M059J (cell line): ENCODE measurements at places on chromosomes 3 and 15.

GRCh38 chr3:16728770-16729745, 123.8 kb upstream of the DAZL start:
- peak; percentile 70 for DNase-seq

GRCh38 chr15:41401904-41402267, 410 bp downstream of the NDUFAF1 start:
- DNase-seq = no peak

DNA sequence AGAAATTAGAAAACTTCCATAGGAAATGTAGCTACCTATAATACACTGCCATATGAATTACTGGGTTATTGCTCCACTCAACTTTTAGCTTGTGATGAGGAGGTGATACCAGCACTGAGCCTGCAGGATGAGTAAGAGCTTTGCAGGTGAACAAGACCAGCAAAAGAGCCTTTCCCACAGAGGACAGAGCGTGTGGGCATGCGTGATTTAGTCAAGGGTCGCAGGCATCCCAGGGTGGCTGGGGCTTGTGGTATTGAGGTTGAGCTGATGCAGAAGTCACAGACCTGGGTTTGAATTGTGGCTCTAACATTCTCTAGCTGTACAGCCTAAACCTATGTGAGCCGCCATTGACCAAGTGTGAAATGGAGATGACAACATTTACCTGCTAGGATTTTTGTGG, 5.6 kb downstream of the NRROS start:
- no peak for DNase-seq

DNA sequence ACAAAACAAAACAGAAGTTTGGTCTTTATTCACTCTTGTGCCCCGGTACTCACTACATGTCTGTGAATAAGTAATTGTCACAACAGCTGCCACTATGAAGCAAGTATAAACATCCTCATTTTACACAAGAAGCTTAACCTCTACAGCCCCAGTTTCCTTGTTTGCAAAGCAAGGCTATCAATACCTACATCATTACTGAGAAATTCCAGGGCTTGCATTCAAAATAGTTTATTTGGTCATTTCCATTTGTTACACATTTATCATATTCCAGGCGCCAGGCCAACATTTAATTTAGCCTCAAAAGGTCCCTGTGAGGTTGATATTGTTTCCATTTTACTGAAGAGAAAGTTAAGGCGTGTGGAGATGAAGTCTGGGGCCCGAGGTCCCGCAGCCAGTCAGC, 161.4 kb upstream of the LRTM1 start:
- peak; percentile 13 for DNase-seq

DNA sequence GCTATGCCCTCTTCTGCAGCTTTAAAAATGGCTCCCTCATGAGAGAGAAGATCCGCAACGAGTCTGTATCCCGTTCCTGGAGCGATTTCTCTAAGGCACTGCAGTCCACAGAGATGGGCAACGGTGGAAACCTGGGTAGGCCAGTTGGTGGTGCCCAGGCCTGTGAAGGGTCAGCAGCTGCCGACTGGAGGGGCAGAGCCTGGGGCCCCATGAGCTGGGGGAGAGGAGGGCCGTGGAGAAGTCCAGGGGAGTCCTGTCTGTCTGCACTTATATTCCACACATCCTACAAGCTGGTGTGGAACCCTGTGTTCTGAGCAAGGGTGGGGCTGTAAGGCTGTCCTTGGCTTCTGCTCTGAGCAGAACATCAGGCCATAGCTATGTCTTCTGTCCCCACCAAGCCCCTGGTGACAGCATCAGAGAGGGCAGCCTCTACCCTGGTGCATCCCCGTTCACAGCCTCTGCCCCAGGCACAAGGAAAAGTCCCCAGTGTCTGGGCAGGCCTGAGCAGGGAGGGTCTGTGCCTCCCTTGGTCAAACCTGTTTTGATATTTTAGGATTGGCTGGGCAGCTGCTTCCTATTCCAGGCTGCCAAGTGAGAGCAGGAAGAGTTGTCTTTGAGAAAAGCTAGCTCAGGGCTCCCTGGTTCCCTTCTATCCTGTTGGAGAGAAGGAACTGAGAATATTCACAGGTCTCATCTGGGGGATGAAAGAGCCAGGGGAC, 29.7 kb downstream of the XYLB start:
- no peak for DNase-seq

DNA sequence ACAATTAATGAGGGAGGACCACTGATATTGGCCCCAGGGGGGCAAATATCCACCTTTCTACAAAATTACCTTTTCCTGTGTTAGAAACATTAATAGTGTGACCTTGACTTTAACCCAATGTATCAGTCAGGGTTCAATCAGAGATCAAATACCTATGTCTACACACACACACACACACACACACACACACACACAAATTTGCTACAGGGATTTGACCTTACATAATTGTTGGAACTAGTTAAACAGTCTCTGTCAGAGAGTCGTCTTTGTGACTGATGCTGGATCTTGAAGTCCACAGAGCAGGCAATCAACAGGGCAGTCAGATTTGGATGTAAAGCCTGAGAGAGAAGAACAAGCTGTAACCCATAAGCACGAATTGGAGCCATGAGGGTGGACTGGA, 32.5 kb downstream of the TM4SF4 start:
- DNase-seq = peak; percentile 44

DNA sequence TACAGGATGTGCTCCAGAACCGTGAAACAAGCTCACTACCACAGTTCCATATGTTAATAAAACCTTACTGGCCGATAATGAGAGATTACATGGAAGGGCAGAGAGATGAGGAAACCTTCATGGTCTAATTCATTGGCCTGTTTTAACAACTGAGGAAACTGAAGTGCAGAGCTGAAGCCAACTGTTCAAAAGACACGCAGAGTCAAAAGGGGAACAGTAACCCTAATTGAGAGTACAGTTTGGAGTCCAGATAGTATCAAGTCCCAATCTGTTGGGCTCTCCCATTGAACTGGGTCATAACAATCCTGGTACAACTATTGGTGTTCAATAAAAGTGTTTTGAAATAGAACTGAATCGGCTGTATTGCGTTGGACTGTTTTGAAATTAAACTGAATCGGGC, 69.6 kb downstream of the SLC12A8 start:
- no peak for DNase-seq

DNA sequence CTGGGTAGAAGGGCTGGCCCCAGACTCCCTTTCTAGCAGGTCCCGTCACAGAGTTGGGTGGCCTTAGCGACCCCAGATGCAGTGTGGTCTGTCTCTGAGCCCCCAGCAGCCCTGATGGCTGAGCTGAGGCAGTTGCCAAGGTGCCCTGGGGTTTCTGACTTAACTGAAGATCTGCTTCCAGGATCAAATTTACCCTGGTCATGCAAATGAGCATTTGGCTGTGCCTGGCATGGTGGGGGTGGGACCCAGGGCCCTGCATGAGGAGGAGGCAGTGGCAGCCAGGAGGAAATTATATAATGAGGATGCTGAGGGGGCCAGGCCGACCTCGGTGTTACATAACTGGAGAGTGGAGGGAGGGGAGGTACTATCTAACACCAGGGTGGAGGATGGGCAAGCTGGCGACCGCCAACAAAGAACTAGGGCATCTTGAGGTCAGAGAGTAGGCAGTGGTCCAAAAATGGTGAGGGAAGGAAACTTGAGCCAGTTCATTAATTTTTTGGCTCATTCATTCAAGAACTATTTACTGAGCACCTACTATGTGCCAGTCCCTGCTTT, 16.4 kb downstream of the PLEKHO2 start:
- no peak for DNase-seq

- peak; percentile 15 for DNase-seq
Measured at GRCh38 chr3:173529062-173529711, 131.6 kb downstream of the NLGN1 start.

- DNase-seq = no peak
Measured at GRCh38 chr15:63408524-63408923, 26.9 kb upstream of the CA12 start.

- peak; percentile 41 for DNase-seq
Measured at GRCh38 chr3:128426128-128426921, 40.4 kb downstream of the DNAJB8 start.

DNA sequence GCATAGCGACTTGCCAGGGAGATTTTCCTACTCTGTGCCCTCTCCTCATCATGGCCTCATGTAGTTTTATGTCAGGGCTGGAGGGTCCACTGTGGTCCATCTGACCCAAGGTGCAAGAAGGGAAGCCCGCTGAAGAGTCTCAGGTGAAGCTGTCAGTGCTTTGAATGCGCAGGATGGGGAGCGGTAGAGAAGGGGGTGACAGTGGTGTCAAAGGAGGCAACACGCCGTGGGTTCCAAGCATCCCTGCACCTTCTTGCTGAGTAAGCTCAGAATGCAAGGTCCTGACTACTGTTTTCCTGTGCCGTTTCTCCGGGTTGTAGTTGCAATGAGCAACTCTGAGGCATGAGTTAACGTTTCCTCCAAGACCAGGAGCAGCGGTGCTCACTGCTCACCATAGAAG, 44.9 kb upstream of the RAB6B start:
- DNase-seq = no peak

- no peak for DNase-seq
Measured at GRCh38 chr3:108239082-108239481, 16.9 kb upstream of the IFT57 start.

DNA sequence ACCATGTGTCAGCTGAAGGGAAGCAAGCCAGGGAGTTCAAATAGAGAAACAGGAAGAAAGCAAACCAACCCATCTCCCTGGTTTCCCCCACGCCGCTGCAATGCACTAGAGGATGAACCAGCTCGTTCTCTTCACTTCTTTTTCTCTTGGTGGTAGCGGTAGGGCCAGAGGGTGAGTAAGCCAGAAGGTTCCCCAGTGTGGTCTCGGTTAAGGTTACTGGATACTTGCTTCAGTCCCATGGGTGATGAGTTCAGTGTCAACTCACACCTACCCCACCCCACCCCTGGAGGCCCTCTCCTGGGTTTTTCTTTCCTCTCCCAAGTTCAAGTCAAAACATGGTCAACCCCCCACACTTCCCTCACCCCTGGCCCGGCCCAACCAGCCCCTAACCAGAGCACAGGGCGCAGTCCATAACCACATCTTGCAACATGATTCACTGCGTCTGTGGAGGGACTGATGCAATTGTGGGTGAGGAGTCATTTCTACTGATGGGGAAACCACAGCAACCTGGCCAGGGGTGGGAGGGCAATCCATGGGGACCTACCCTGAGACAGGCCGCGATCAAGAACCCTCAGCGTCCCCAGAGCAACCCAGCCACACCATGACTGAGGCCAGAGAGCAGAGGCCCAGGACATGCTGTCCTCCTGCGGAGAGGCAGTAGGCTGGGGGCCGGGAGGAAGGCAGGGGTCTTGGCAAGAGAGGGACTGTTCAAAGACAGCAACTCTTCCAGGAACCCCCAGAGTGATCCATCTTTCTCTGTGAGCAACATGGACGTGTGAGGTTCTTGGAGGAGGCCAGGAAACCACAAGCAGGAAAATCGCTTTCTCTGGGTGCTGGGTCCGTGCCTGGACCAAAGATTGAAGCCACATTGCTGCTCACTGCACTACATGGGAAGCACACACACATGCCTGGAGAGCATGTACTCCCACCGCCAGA, 276.6 kb downstream of the UACA start:
- peak; percentile 94 for DNase-seq

DNA sequence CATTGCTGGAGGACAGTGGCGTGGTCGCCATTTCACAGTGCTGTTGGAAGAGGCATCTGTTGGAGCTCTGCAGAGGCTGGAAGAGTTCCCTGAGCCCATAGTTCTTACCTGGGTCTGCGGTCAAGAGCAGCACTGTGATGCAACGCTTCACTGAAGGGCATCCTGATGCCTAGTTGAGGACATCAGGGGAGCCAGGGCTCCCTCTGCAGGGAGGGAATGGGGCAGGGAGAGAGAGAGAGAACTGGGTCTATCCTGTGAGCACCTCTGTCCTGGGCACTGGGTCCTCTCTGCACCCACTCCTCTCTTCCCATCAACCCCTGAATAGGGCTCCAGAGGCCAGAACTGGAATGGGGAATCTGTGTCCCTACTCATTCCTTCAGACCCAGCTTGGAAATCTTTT, 23.9 kb upstream of the MOBP start:
- DNase-seq = no peak

GRCh38 chr3:36011791-36012190, 368.5 kb upstream of the STAC start:
- no peak for DNase-seq

- DNase-seq = no peak
Measured at GRCh38 chr3:126944089-126944965, 38.6 kb upstream of the PLXNA1 start.

DNA sequence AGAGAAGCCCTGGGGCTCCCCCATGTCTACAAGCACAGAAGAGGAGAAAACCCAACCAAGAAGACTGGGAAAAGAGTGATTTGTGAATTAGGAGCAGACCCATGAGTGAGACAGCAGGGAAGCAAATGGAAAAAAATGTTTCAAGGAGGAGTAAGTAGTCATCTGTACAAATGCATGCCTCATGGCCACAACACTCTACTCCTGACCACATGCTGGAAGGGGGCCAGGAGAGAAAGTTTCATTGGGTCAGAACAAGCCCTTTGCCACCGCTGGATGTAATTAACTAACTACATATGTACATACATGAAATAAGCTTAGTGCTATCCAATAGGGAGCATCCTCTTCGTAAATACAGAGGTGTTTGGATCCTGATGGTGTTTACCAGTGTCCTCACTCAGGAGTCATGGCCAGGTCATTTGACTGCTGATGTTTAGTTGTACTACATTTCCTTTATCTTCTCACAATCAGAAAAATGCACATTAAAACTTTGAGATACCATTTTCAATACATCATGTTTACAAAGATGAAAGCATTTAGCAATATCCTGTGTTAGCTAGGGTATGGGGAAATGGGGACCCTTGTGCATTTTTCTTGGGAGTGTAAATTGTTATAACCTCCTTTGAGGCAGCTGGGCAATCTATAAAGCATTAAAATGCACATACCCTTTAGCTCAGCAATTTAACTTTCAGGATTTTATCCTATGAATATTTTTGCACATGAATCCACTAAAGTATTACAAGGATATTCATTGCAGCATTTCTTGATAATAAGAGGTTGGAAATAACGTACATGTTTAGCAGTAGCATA, 27.1 kb downstream of the CLRN1 start:
- peak; percentile 73 for DNase-seq

DNA sequence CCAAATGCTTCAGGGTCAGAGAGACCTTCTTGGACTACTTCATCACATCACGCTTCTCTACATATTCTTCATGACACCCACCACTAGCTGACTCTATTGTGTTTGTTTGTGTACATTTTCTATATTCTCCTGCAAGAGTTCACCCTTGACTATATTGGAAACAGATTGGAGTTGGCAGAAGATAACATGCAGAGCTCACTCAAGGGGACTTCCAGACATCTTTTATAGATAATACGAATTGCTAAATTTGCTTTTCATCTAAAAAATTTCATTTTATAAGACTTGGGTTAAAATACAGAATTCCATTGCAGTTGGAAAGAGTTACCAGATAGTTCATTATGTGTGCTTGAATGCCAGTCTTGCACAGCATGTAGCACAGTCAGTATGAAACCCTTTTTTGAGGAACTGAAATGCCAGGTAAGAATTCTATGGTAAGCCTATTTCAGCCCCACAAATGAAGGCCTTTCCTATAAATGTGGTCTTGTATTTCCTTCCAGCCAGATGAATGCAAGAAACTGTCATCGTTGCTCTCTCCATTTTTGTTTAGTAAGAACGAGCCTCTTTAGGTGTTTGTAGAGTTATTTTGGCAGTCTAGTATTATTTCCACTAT, 177.6 kb downstream of the GHSR start:
- no peak for DNase-seq

GRCh38 chr3:167502401-167502800, 28.6 kb upstream of the SERPINI2 start:
- DNase-seq = no peak
